ENCODE measurements at places on chromosomes 12 and 14.
A peak's percentile ranks its signal among the peaks of the same experiment; 100 is the strongest.

DNA sequence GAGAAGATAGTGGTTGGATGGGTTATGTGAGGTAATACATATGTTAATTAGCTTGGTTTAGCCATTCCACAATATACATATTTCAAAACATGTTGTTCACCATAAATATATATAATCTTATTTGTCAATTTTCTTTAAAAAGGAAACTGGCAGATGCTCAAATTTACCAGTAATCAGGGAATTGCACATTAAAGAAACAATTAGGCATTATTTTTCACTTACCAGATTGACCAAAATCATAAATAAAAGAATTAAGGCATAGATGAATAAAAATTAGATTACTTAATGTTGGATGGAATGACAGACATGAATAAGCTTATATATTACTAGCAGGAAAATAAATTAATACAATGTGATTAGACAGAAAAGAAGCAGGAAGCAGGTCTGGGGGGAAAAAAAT, 147.2 kb downstream of the PLEKHA5 start:
- DNase-seq = no peak

DNA sequence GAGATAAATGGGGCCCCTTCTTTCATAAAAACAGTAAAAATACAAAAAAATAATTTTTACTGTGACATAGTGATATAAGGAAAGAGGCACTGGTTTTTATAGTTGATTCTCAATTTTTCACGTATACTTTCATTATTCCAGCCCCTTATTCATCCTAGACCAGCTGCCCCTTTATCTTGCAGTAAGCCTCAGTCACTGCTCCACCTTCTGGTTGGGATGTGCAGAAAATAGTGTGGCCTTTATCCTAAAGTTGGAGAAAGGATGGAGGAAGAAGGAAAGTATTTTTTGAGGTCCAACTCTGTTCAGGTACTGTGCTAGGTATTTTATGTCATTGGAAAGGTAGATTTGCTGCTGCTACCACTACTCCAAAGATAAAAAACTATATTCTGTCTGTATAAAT, 172.7 kb downstream of the ANO6 start:
- DNase-seq = no peak

DNA sequence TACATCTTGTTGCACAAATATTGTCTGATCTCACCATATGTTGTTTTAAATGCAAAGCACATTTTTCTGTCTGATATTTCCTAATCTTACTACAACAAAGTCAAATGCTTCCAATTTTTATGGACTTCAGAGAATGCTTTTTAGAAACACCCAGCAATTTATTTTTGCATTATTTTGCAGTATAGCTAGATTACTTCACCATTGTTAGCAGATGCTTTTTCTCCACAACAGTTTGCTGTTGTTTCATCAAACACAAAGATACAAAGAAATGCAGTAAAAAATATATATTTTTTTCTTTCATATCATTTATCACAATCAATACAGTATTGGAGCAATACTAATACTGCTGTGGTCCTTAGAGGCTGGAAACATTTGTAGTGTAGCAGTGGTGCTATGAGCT, 674.4 kb downstream of the TMTC2 start:
- DNase-seq = no peak

DNA sequence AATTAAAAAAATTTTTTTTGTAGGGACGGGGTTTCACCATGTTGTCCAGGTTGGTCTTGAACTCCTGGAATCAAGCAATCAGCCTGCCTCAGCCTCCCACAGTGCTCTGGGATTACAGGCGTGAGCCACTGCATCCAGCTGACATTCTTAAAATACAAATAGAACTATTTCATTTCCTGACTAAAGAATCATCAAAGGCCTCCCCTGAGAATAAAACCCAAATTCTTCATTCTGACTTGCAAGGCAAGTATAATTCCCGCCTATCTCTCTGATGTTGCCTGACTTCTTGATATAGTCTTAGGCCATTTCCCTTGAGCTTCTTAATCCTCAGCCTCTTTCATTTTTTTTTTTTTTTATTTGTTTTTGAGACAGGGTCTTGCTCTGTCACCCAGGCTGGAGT, 4.4 kb upstream of the BICD1 start:
- DNase-seq = no peak

GRCh38 chr12:122888232-122888752, 7.6 kb downstream of the VPS37B start:
- peak; percentile 86 for DNase-seq

DNA sequence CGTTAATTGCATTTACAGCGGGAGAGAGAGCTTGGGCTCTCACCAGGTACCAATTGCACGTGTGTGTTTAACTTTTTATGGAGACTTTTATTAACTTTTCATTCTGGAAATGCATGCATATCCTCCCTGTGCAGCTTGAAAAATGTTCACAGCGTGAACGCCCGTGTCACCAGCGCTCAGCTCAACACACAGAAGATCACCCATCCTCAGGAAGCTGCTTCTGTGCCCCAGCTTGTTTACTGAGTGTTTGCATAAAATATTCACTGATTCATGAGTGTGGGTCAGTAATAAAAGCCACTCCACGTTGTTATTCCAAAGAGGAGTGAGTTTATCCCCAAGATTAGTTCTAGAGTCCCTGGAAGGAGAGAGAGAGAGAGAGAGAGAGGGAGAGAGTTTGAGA, 75.5 kb upstream of the FZD10 start:
- no peak for DNase-seq

- no peak for DNase-seq
These were observed 141.9 kb upstream of the C14orf180 start for GRCh38 chr14:104437703-104438102.

GRCh38 chr14:68214431-68214830, 394.9 kb downstream of the RAD51B start:
- no peak for DNase-seq

GRCh38 chr12:30286345-30286926, 409.2 kb downstream of the IPO8 start:
- DNase-seq = no peak

DNA sequence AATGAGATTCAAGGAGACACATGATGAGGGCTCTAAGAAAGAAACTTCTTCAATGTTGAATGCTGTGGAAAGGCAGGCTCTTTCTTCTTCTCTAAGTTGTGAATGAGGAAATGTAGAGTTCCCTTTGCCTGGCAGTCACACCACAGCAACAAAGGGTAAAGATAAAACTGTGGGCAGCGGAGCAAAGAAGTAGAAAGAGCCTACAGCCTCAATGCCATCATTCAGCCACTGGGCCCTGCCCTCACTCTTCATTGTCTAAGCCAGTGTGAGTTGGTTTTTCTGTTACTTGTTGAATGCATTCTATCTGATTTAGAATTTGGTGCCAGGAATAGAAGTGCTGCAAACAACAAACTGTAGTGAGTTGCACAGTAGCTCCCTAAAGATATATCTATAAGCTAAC, 12.2 kb downstream of the SDR9C7 start:
- no peak for DNase-seq

DNA sequence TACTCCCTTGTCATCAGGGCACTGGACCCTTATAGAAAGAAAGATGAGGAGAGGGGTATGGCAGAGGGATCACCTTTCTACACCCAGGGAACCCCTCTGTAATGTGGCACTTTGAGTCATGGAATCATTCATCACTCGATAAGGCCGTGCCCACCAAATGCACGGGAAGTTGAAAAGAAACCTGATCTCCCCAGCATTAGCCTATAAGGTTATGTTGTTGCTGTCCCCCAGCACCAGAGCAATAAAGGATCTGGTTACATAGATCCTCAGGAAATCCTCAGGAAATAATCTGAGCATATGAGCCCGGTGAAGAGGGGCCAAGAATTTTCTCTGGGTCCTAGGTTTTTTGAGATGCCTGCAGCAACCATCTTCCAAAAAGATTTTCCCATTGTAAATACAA, 148.8 kb upstream of the CRY1 start:
- DNase-seq = no peak

DNA sequence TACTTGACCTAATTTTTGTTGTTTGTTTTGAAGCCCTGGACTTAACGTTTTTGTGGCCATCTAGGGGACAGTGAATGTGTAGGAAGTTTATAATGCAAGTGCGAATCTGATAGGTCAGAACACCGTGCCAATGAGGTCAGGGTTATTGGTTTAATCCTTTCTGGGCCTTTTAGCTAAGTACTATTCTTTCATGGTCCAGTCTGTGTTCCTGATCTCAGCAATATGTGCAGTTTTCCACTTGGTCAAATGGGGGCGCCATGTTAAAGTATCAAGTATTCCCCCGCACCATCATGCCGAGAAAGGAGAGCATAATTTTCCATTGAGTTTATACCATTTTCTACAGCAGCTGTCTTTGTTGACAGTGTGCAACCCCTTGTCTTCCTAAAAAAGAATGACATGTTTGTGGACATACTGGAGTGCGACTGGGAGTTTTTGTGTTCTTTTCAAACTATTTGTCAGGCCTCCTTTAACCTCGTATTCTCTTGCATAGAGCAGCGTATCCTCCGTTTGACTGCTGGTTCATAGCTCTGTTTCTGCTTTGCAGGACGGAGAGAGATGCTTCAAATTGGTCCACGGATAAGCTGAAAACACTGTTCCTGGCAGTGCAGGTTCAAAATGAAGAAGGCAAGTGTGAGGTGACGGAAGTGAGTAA, 1.3 kb downstream of the AHSA1 start:
- DNase-seq = peak; percentile 66

DNA sequence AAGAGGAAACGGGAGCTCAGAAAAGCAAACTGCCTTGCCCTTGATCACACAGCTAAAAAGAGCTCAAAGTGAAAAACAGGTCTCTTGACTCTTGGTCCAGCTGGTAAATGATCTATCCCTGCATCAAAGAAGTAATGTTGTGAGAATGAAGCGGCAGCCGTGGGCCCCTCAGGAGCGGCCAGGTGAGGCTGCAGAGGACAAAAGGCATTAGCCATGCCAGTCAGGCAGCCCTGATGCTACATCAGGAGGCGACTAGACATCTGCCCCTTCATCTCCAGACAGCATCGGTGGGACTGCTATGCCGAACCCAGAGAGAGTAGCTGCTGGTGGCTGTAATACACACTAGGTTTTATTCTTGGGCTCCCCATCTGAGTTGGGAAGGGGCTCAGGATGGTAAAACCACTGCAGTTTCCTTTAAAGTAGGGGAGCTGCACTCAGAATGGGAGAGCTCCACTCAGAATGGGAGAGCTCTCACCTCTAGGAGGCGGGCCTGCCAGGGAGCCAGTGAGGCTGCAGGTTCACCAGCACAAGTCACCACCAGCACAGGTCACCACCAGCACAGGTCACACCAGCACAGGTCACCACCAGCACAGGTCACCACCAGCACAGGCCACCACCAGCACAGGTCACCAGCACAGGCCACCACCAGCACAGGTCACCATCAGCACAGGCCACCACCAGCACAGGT, 120.1 kb downstream of the TSPAN9 start:
- DNase-seq = no peak

DNA sequence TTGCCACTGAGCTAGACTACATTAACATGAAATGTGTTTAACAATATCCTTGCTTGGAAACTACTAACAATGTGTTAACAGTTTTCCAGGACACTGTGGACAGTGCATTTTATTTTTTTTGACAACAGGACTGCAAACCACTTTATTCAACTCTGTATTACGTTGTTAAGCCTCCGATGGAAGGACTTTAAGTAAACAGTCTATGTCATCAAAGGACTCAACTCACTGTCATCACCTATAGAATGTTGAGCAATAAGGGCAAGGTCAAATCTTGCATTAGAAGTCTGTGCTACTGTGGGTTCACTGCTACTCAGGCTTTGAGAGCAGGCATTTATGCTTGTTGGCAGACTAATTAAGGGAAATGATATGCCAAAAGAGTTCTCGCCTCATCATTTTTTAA, 483.7 kb downstream of the FLRT2 start:
- no peak for DNase-seq

GRCh38 chr12:92574051-92574783, 128.6 kb upstream of the PLEKHG7 start:
- DNase-seq = no peak

DNA sequence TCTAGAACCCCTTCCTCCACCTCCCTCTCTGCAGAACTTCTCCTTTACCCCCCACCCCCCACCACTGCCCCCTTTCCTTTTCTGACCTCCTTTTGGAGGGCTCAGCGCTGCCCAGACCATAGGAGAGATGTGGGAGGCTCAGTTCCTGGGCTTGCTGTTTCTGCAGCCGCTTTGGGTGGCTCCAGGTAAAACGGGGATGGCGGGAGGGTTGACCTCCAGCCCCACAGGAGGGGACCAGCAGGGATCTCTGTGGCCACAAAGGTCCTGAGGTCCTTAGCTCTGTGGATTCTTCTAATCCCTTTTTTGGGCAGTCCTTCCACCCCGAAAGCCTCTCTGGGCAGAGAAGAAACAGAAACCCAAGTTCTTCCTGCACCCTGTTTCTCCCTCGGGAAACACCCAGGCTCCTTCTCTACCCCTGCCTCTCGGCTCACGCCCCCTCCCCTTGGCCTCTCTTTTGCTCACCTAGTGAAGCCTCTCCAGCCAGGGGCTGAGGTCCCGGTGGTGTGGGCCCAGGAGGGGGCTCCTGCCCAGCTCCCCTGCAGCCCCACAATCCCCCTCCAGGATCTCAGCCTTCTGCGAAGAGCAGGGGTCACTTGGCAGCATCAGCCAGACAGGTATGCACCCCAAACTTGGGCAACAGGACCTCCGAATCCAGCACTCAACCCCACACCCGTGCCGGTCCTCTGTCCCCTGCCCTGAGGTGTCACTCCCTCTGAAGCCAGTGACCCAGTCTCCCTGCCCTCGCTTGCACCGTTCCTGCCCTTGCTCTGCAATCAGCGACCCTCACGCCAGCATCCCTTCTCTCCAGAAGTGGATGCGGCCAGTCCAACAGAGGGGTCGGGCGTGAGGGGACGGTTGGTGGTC, 638 bp downstream of the LAG3 start:
- no peak for DNase-seq

DNA sequence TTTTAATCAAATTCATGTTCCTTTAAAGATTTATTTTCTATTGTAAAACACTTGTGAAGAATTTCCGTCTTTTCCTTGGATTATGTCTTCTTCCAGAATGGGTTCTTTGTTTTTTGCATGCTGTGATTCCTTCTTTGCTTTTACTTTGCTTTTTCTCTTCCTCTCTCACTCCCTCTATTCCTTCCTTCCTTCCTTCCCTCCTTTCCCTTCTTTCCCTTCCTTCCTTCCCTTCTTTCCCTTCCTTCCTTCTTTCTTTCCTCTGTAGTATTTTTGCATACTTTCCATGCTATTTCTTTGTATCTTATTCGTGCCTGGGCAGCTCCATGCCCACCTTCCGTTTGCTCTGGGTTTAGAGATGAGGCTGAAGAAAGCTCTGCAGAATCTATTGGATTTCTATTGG, 21.6 kb upstream of the FGF23 start:
- DNase-seq = no peak

GRCh38 chr12:12992418-12993130, 7.5 kb downstream of the HEBP1 start:
- peak; percentile 22 for DNase-seq

GRCh38 chr12:26341491-26341890, 146.1 kb downstream of the SSPN start:
- DNase-seq = no peak

- DNase-seq = no peak
These were observed 279.9 kb upstream of the RGS6 start for GRCh38 chr14:71652368-71652767.

- DNase-seq = no peak
These were observed 186.2 kb downstream of the DUSP6 start for GRCh38 chr12:89166121-89166520.

DNA sequence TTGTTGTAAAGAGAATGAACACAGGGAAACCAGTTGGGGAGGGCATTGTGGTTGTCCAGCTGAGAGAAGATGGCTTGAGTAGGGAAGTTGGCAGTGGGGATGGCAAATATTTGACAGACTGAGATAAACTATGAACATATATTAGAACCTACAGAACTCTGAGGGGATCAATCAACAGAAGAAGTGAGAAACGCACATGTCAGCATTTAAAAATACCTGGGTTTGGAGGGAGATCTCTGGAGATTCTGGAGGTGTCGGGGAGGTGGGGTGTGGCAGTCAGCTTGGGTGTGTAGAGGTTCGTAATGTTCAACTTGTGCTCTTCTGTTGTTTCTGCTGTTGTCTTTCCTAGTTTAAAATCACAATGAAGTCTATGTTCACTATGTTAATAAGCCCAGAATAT, 517.8 kb downstream of the AACS start:
- DNase-seq = no peak

All from mucosa of gallbladder (tissue), 1 donor.